Naive thymus-derived CD4-positive, alpha-beta T cell (primary cell): ENCODE measurements at places on chromosomes 6 and 20.

DNA sequence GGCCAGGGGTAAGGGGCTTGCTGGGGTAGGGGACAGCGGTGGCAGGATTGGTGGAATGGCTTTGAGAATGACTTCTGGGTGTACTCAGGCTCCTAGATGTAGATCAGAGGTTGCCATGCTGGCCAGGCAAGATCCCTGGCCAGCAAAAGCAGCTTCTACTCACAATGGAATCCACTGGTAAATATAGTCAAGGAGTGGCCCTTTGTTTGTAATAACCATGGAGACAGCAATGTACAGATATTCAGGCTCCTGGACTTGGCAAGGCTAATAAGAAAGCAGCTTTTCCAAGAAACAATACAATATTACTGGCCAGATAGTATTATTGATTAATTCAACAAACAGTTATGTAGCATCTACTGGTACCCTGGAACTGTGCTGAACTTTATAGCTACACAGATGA is 37.9 kb downstream of the CDH26 start:
- DNase-seq: no peak

DNA sequence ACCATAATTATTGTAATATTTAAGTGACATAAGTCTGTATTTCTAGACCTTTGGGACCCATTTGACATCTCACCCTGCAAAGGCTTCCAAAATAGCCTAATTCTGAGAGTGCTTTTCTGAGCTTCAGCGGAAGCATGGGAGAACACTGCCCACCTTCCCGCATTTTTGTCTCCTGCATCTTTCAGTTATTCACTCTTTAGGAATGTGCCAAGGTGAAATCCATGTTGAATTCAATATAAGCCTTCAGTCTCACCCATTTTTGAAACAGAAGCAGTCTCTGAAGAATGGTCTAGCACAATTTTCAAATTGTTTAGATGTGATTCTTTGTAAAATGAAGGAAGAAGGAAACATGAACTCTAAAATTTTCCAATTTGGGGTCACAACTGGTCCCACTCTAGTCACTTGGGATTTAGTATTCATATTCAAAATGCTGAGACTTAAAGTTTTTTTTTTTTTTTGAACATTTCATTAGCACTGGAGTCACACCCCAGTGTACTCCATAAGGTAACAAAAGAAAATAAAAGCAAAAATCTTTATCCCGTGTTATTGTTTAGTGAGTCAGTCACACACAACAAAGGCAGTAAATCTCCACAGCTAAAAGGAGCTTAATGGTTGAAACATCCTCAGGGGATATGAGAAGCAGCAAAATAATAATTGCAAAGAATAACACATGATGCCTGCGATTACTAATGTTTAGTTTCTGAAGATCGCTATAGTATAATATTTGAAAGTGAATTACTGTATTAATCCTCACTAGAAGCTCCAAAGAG is 479.9 kb upstream of the BTBD3 start:
- no peak for DNase-seq

DNA sequence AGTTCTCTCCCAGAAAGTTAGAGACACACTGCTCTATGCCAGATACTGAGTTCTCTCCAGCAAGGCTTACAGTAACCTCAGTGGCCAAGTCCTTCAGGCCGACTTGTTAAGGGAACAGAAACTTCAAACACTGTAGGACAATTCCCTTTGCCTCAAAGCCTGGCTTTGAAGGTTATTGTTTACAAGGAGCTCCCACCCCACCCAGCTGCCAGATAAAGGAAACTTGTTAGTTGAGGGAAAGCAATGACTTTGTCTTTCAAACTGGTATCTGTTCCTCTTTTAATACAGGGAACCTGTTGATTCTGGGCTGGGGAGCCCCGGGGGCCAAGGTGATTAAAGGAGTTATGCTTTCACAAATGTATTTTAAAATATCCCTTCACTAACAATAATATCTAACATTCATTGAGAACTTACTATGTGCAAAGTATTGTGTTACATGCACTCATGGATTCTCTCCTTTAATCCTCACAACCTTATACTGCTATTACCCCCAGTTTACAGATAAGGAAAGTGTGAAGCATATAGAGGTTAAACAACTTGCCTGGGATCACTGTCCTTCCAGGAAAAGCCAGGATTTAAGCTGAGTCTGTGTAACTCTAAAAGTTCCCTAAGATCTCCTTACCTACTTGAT is 27.6 kb upstream of the CDKN1A start:
- DNase-seq: no peak

GRCh38 chr20:25389858-25390537 is 637 bp downstream of the ABHD12 start:
- peak; percentile 12 for DNase-seq

GRCh38 chr6:109484122-109484521 is 1.1 kb upstream of the ZBTB24 start:
- DNase-seq: no peak

DNA sequence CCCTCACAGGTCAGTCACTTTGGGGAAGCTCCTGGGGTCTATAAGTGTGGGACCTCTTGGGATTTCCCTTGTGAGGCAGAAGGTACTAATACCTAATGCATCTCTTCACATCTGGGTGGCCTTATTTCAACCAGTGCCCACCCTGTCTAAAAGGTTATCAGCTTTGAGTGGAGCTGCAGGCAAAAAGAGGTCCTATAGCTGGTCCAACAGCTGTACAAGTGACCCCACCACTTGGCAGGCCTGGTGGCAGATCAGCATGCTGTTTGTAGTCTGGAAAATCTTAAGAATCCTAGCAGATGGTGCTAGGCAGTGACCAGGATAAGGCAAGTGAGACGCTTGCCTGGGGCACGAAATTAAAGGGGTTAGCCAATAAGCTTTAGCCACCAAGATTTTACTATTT is 51.6 kb upstream of the GTSF1L start:
- DNase-seq: no peak

GRCh38 chr20:63142933-63143332 is 73.0 kb downstream of the YTHDF1 start:
- no peak for DNase-seq

DNA sequence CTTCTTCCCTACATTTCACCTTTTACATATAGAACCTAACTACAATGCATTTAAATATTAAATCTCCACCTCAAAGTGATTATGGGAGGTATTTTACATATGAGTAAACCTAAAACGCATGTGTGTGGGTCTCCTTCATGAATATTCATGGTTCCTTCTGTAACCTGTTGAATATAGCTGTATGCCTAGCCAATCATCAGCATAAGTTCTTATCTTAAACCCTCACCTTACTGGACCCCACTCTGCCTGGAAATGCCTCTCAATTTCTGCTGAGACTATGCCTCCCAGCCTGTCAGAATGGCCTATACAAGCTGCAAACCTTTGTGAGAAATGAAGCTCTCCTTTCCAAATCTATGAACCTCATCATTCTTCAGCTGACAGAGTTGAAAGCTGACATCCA is 21.3 kb downstream of the CEP85L start:
- no peak for DNase-seq

GRCh38 chr6:33818293-33818692 is 14.5 kb upstream of the MLN start:
- DNase-seq: no peak

GRCh38 chr20:49563015-49563980 is 4.6 kb downstream of the PTGIS start:
- no peak for DNase-seq

- no peak for DNase-seq
Observed at GRCh38 chr20:48212806-48213509, 427.7 kb upstream of the SULF2 start.

- no peak for DNase-seq
Observed at GRCh38 chr6:81763051-81763450, 10.6 kb upstream of the TENT5A start.

GRCh38 chr6:135412761-135413160 is 84.8 kb downstream of the AHI1 start:
- no peak for DNase-seq

GRCh38 chr6:141326426-141326825 is 806.3 kb upstream of the GJE1 start:
- no peak for DNase-seq

GRCh38 chr6:122081921-122082320 is 317.5 kb upstream of the HSF2 start:
- DNase-seq: no peak

DNA sequence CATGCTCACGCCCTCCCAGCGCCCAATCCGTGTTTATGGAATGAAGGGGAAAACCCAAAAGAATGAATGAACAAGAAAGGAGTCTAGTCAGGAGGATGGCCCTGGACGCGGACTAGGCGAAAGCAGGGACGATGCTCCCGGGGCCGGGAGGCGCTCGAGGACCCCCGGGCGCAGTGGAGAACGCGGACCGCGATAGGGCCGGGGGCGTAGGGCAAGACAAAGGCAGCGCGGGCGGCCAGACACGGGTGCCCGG is 758 bp downstream of the GCLC start:
- DNase-seq: no peak

- no peak for DNase-seq
Observed at GRCh38 chr6:20875369-20875963, 341.2 kb downstream of the CDKAL1 start.

- no peak for DNase-seq
Observed at GRCh38 chr20:58851221-58851968, 693 bp upstream of the GNAS-AS1 start.

DNA sequence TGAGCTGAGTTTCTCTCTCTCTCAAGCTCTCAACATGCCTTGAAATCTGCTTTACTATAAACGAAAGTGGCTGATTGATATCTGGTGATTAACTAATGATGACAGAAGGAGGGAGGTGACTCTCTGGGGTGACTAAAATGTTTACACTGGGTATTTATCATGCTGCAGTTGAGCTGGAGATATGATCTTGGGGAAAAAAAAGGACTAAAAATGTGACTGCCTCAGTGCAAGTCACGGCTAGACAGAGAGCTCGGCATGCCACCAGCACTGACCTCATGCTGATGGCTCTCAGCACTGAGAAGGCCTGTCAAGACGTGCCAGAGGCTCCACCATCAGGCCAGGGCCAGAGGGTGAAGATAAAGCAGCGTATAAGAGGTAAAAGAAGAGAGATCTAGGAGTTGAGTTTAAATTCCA is 103.1 kb upstream of the SPACA1 start:
- no peak for DNase-seq

DNA sequence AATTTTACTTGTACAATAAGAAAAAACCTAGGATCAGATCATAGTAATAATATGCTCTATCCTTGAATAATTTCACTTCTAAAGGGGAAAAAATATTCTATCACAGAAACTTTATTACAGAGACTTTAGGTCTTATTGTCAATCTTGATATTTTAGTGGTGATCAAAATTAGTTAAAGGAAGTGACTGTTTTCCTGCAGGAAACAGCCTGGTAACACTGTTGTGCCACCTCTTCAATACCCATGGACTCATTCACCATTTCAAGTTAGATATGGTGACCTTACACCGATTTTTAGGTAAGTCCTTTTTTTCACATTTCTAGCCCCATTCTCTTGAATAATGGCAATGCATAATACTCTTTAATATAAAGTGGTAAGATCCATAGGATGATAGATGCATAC is 99.2 kb downstream of the MTFR2 start:
- no peak for DNase-seq

DNA sequence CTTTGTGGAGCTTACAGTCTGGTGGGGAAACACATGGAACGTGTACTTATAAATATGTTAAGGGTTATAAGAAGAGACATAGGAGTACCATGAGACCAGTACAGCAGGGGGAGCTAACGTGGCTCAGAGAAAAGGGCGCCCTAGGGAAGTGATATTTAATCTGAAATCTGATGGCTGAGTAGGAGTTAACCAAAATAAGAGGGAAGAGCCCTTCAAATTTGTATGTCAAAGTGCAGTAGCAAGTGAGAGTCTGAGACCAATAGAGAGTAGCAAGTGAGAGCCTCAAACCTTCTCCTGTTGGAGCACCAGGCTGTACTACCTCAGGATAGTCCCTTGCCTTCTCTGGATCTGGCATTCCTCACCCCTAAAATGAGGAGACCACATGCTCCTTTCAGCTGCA is 6.1 kb upstream of the PKIG start:
- no peak for DNase-seq

GRCh38 chr20:33569802-33570391 is 80.0 kb downstream of the CBFA2T2 start:
- DNase-seq: no peak

- DNase-seq: no peak
Observed at GRCh38 chr6:136989571-136990241, 55.1 kb downstream of the IL20RA start.

DNA sequence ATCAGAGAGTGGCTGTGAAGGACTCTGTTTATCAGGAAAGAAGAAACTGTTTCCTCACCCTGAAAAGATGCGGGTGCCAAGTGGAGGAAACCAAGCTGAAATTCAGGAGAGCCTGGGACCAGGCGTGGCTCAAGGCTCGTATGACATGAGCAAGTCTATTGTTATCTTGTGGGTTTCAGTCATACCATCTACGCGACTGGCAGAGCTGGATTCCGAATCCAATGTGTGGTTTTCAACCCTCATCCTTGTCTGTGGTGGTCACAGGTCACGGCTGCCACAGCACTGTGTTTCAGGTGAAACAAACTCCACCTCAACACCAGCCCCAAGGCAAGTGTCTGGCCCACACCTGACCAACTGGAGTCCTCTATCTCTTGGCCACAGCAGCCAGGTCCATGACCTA is 9.1 kb downstream of the MC3R start:
- no peak for DNase-seq

GRCh38 chr6:39572661-39573340 is 152.4 kb downstream of the KIF6 start:
- no peak for DNase-seq

GRCh38 chr6:36095497-36096391 is 34.6 kb upstream of the MAPK13 start:
- DNase-seq: no peak

GRCh38 chr6:76790881-76791280 is 672.4 kb downstream of the HTR1B start:
- DNase-seq: no peak
